ENCODE measurements at places on chromosomes 4 and X.

GRCh38 chr4:81380437-81380836, 91.3 kb downstream of the RASGEF1B start:
- no peak for DNase-seq

- DNase-seq = no peak
Observed at GRCh38 chr4:89175611-89176010, 64.3 kb downstream of the TIGD2 start.

DNA sequence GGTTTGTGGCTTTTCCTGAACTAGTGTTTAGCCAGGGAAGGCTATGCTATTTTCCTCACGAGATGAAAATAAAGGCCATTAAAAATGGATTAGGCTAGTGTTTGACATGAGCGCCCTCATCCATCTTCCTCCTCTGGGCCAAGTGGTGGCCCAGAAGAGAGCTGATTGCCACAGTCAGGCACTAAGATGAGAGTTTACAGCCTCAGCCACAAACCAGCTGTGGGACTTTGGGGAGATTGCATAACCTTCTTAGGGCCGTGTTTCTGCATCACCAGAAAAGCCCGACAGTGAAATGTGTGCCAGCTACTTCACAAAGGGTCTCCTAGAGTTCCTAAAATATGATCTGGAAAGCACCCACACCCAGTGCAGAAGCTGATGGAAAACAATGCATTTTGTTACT, 42.3 kb upstream of the LNX1 start:
- DNase-seq = no peak

DNA sequence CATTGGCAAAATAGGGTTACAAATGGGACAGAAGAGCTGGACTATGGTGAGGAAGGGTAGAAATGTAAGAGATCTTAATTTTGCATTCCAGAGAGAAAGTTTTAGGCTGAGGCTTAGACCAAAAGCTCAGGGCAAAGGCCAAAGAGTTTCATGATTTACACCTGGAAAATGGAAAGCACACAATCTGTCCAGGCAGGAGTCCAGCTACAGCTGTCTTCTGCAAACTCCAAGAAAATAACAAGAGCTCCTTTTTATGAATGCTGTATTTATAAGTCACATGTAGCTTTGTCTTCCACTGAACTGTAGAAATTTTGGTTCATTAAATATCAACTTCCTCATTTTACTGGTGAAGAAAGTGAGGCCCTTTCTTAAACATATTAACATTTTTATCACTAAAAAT, 288.0 kb upstream of the ATOH1 start:
- no peak for DNase-seq

DNA sequence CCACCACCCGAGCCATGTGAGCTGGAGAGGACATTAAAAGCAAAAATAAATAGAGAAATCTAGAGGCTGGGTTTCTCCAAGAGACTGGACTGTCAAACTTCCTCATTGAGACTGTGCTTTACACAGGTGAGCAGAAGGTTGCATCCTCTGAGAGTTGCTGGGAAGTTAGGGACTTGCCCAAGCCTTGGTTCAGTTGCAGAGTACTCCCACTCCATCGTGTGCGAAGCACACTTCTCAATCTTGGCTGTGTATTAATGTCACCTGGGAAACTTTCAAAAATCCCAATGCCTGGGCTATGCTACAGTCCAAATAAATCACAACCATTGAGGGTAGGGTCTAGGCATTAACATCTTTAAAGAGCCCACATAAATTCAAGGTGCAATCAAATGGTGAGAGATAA, 89.2 kb downstream of the ZNF330 start:
- no peak for DNase-seq

DNA sequence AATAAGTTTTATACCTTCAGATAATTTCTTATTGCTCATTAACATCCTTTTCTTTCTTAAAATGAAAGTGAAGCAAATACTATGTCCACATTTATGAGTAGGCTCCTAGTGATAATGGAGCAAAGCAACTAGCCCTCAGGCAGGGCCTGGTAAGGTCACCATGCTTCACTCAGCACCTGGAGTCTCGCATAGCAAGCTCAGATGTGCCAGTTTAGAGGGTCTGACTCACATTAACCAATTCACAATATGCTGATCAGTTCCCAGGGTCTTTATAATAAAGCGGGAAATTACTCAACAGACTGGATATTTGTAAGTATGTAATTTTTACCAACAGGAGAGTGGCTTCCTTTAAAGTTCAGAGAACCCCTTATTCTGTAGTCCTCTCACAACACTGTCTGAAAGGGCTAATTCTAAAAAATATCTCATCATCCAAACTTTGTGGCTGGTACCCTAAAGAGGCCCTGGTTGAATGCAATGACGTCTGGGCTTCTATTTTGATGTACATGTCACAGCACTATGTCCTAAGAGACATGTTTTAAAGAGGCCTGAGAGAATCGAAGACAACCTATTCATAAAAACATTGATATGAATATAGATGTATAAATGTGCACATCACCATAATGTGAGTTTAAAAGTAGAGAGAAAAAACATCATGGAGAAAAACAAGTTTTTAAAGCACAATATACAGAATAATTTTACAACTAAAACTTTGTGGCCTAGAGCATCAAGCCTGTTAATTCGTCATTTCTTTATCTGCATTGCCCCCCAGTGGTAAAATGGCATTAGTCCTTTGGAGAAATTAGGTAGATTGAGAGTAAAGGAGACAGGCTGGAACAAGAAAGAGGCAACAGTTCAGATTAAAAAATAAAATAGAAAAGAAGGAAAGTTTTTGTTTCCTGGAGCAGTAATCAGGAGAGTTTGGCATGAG, 44.3 kb downstream of the IL21 start:
- DNase-seq = peak; percentile 50

- no peak for DNase-seq
Observed at GRCh38 chr4:176357359-176358082, 37.8 kb downstream of the SPCS3 start.

DNA sequence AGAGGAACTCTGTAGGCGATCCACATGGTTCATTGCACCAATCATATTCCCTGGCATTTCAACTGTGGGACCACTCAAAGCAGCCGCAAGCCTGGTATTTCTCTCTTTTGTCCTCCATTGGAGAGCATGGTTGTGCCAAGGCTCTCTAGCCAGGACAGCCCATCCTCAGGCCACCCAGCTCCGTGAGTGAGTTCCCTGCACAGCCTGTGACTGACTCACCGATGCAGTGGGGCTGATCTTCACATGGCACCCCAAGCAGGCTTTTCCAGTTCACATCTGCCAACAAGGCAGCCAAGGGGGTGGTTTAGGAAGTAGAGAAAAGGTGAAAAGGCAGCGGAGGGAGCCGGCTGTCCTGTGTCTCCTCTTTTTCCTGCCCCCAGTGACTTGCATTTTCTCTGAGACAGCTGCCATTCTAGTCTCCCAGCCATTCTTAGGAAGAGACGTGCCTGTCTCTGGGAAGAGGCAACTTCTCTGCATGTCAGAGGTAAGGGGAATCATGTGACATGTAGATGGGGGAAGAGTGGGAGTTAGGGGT, 69.2 kb downstream of the MID1IP1 start:
- no peak for DNase-seq

DNA sequence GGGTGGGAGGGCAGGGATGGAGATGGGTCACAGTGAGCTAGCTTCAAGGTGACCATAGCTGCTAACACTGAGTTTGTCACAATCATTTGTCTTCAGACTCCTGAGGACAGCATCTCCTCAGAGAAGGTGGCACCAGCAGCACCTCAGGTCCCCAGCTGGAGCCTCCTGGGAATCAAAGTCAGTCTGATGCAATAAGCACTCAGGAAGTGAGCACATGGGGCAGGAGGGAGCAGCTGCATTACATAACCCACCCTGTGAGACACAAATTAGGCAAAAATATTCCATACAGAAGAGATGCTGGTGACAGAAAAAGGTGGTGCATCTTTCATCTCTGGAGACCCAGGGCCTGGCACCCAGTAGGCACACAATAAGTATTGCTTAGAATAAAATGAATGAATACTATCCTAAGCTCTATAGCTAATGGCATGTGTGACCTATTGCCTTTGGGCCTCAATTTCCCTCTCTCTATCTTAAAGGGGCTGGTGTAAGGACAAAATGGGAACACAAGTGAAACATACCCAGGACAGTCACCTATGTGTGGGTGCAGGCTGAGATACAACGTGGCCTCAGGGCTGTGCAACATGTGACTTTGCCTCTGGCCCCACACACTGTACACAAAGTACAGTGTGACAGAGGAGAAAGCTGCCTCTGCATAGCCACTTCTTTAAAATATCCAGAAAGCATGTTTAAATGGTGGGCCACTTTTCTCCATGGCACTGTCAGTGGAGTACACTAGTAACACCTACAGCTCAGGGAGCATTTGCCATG, 37.1 kb downstream of the SLC39A8 start:
- DNase-seq = no peak

DNA sequence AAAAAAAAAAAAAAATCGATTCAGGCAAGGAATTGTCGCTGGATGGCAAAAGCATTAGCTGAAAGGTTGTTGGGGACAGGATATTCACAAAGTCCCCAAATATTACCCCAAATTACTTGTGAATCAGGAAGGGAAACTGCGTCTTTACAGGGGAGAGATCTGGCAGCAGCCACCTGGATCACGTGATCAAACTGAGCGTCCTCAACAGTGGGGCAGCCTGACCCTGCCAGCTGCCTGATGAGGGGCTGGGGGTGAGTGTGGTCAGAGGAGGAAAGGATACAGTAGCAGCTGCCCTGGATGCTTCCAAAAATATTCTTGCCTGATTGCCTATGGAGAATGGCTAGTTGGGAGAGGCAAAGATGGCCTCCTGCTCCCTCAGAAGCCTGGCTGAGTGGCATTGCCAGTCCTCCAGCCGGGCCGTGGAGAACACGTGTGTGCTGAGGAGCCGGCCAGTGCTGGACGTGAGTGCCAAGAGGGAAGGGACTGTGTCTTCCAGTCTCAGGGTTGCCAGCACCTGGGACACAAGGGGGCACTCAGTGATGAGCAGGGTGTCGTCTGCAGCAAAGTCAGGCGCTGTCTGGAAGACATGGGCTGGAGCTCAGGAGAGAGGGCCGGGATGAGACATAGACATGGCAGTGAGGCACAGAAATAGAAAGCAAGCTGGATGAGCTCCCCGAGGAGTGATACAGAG, 3.0 kb upstream of the LAGE3 start:
- no peak for DNase-seq

DNA sequence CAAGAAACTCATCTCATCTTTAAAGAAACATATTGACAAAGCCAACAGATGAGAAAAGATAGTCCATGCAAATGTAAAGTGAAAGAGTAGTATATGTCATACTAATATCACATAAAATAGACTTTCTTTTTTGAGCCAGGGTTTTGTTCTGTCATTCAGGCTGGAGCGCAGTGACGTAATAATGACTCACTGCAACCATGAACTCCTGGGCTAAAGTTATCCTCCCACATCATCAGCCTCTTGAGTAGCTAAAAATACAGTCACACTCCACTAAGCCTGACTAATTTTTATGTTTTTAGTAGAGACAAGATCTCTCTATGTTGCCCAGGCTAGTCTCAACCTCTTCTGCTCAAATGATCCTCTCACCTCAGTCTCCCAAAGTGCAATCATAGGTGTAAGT, 51.8 kb upstream of the TRAM1L1 start:
- peak; percentile 84 for DNase-seq

DNA sequence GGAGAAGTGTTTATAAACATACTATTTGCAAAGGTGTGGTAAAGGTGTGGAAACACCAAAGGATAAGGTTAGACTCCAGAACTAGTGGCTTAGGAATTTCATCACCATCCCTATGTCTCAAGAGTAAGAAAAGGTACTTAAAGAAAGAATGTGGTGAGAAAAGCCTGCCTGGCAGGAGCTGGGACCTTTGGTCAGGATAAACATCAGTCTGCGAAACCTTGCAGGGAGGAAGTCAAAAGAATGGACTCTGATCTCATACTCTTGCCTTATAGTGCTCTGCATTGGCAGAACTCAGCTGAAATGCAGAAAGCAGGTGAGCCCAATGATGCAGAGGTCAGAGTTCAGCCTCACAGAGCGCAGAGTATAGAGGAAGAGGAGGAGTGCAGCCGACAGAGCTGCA, 97.2 kb upstream of the NR3C2 start:
- no peak for DNase-seq

DNA sequence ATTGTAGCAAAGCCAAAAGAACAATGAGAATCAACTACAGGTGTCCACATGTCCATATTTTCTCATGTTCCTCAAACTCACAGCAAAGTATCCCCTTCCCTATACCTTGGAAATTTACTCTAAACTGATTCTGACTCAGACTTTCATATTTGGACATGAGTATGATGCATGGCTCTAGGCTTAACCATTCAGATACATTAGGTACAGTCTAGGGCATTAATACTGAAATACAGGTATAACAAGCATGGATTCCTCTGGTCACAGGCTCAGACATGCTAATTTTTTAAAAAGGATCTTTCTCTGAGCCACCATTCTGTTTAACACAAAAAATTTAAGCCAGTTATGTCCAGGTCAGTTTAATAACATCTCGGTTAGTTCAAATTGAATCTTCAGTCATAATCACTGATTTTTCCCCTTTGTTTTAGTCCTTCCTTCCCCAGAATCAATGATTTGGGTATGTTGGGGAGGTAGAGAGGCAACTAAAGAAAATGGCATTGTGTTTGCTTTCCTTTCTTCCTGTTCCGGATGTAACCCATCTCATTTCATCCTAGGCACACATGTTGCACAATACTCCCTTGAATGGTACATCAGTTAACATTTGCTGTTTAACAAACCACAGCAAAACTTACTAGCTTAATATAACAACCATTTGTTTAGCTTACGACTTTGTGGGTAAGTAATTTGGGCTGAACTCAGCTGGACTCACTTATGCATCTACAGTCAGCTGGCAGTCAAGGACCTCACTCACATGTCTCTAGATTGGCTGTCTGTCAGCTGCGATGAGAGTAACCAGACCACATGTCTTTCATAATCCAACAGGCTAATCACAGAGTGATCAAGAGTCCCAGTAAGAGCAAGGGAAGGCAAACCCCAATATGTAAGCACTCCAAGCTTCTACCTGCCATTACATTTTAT, 75.3 kb upstream of the GRIA3 start:
- no peak for DNase-seq

- DNase-seq = no peak
Observed at GRCh38 chr4:26005764-26006163, 91.7 kb downstream of the SMIM20 start.

DNA sequence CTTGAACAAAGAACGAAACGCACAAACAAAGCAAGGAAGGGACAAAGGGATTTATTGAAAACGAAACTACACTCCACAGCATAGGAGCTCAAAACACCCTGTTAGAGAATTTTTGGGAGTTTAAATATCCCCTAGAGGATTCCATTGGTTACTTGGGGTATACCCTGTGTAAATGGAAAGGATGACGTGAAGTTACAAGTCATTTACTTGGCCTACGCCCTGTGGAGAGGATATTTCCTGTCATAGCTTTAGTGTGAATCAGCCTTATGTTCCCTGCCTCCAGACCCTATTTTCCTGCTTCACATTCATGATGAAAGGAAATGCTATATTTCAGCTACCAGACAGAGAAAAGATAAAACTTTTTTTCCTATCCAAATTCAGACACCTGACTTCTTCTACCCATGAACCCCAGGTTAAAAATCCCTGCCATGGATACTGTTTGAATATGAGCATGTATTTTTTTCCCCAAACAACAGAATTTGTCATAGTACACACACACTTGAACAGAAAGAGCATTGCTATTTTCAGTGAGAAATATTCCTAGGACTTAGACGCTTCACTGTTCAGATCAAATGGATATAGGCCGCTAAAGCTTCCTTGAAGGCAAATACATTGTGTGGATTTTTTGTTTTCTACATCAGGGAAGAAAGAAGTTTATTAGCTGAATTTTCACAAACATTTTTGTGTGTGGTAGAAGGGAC, 20.4 kb downstream of the PIN4 start:
- peak; percentile 88 for DNase-seq

GRCh38 chrX:50697691-50698090, 116.3 kb downstream of the SHROOM4 start:
- DNase-seq = peak; percentile 82

Measured in fibroblast of skin of back (primary cell).